Breast epithelium (tissue), 4 donors: ENCODE measurements at places on chromosomes 12 and 14. TPM values are rescaled to one million over a fixed set of nuclear protein-coding genes. Genes with fewer than 3 reads are reported as not detected.

DNA sequence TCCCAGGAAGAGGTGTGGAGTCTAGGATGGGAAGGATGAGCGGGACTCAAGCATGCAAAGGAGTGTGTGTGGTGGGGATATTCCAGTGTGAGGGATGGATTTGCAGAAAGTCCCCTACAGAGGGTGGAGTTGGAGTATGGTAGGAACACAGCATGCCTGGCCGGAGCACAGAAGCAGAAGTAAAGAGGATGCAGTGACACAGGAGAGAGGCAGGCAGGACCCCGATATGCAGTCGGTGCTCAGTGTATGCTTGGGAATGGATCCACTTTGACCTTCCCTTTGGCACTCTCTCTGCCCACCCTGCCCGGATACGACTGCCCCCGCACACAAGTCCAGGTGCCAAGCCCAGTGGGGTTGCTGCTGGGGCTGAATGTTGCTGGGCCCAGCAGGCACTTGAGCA is 21.3 kb downstream of the WSCD2 start:
- DNase-seq: no peak

DNA sequence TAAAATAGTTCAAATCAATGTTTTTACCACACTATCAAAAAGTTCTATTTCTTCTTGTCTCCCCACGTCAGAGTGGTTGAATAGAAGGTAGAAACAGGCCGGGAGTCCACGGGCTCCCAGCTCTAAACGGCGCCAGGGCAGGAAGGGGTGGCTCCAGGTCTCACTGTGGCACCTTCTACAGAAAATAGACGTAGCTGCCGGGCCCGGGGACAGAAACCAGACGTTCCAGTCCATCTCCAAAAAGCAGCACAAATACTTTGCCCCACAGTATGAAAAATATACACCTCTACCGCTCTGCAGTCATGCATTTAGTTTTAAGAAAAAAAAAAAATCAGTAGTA is 30.9 kb downstream of the CCNK start:
- DNase-seq: no peak

GRCh38 chr12:11563785-11564739 is 85.4 kb upstream of the ETV6 start:
- no peak for DNase-seq

- no peak for DNase-seq
Measured at GRCh38 chr12:107660235-107660634, 25.4 kb upstream of the PWP1 start.

DNA sequence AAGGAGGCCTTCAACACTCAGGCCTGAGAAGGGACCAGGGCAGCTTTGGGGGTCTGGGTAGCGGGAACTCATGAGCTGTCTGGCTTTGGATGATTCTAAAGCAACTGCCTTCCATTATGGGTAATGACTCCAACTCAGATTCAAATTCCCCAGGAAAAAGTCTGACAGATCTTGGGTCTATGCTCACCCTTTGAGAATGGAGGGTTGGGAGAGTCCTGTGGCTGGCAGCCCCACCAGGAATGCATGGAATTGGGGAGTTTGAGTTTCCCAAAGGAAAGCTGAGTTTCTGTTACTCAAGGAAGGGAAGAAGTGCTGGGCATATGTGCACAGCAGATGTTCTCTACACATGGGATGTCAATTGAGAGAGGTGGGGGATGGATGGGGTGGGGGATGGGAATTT is 22.4 kb upstream of the LTBP2 start:
- no peak for DNase-seq

DNA sequence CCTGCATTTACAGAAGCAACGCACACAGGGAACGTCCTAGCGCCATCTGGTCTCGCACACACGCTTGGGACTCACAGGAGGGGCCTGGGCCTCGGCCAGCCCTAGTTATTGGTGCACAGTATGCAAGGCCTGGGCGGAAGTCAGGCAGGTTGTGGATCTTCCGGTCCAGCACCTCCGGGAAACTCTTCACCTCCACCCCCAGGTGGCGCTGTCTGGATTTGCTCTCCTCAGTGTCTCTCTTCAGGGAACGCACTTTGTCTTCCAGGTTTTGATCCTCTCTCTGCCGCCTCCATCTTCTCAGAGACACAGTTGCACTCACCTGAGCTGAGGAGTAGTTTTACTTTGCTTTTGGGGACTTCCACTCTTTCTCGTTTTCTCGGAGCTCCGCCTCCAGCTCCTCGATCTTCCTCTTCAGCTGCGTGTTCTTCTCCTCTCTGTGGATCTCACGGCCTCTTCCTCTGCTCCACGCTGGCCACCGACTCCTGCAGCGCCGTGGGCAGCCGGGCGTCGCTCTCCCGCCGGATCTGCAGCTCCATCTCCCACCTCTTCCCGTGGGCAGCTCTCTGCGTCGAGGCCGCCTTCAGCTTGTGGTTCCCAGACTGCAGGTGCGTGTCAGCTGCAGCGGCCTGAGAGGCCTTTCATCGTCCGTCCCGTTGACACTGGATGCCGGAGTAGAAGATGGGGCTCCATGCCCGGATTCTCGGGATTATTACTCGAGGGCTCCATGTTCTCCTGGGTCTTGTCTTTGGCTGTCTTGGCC is 933.8 kb downstream of the TMEM121 start:
- no peak for DNase-seq

GRCh38 chr14:58747181-58747580 is 109.4 kb downstream of the DACT1 start:
- DNase-seq: no peak

DNA sequence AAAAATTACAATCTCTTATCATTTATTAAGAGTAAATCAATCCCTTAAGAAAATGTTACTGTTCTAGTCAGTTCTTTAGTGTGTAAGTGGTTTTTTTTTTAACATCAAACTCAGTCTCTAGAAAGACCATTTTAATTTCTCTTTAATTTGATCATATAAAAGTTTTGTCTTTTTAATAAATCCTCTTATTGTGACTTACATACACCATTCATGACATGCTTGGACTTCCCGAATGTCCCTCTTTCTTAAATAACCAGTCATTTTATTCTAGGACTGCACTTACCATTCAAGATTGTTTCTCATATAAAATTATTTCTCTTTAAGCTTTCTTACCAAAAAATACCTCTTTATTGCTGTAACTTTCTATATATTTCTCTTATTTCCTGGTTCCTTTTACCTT is 60.8 kb upstream of the EVL start:
- no peak for DNase-seq

GRCh38 chr12:128098730-128099129 is 168.2 kb upstream of the TMEM132C start:
- DNase-seq: no peak

DNA sequence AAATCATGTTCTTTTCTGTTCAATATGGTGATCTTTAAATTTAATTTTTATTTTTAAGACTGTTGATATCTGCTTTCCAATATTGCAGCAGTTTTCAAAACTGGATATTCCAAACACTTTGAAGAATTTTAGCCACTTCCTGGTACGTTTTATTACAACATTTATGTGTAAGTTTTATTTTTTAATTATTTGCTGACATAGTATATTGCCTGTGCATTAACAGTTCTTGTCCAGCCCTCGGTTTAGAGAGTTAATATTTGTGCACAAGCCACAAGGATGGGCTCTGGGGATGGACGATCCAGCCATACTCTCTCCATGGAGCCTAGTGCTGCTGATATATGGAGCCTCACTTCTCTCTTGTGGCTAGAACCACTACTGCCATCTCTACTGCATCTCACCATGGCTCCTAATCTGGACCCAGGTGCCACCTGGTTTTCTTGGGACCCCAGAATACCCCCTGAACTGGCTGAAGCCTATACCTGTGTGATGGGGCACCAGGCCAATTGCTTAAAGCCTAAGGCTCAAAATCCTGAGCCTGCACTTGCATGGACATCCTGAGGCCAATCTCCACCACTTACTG is 262.5 kb downstream of the RASSF9 start:
- no peak for DNase-seq

DNA sequence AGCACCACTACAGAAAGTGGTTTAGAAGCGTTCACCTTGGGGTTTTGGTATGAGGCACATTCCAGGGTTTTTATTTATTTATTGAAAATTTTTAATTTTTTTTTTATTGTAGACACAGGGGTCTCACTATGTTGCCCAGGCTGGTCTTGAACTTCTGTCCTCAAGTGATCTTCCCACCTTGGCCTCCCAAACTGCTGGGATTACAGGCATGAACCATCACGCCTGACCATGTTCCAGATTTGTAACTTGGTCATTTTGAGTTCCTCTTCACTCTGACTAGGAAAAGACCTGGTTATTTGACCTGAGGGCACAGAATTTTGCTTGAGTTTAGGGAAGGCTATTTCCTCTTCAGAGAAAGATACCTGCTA is 3.1 kb downstream of the MLEC start:
- DNase-seq: no peak

- DNase-seq: no peak
Measured at GRCh38 chr14:31955936-31956579, 121.0 kb upstream of the ARHGAP5 start.

GRCh38 chr14:39055786-39056474 is 47.1 kb downstream of the SEC23A start:
- DNase-seq: no peak

DNA sequence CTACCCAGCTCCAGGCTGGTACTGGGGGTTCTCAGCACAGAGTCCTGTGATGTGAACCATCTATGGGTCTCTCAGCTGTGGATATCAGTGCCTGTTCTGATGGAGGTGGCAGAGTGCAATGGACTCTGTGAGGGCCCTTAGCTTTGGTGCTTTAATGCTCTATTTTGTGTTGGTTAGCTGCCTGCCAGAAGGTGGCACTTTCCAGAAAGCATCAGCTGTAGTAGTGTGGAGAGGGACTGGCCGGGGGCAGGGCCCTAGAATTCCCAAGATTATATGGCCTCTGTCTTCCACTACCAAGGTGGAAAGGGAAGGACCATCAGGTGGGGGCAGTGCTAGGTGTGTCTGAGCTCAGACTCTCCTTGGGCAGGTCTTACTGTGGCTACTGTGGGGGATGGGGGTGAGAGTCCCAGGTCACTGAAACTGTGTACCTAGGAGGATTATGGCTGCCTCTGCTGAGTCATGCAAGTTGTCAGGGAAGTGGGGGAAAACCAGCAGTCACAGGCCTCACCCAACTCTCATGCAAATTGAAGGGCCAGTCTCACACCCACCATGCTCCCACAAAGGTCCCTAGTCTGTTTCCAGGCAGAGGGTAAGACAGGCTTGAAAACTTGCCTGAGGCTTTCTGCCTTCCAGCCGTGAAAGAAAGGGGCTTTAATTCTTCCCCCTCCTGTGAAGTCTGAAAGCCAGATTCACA is 878.1 kb downstream of the C12orf50 start:
- DNase-seq: no peak

DNA sequence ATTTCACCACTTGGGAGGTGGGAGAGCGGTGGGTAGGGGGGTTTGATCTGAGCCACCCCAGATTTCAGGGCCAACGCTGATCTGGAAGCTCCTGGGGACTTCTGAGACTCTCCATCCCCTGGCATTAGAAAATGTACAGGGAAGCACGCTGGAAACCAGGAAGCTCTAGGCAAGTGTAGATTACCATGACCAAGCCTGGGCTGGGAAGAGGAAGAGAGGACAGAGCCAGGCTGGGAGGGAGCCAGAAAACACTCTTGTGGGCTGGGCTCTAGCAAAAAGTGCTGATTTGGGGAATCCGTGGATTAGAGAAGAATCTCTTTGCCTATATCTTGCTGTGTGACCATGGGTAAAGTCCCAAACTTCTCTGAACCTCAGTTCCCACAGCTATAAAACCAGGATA is 236.7 kb downstream of the BCL11B start:
- DNase-seq: no peak

DNA sequence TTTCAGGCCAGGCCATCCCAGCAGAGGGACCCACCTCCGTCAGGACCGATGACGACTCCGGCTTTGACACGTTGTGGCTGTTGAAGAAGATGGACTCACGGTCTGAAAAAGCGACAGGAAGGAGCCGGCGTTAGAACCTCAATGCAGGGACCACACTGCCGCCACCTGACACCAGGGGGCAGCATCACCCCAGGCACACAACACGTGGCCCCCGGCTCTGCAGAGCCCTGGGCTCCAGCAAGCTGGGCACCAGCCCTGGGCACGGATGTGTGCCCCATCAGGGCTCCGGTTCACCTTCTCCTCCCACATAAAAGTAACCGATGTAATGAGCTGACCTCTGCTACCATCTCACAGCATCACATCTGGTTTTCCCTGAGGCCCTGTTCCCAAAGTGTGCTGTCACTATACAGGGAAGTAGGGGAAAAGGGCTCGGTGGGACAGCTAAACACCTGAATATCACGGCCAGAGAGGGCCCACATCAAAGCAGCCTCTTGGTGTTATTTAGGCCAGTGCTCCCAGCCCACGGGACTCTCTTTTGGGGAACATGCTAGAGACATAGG is 29.0 kb downstream of the CHGA start:
- peak; percentile 36 for DNase-seq

GRCh38 chr14:65824285-65824977 is 411.9 kb downstream of the FUT8 start:
- DNase-seq: peak; percentile 40

DNA sequence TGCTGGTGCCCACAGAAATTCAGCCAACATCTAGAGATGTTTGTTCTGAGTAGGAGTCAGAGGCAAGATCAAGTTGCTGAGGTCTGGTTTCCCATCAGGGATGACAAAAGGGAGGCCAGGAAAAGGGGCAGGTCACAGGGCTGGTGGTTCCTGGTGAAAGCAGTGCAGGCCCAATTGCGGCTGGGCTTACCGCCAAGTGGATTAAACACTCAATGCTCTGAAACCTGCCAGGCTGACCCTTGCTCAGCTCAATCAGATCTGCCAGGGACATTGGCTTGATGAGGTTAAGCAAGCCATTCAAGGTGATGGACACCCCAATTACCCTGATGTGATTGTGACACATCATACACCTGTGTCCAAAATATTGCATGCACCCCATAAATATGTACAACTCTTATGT is 5.5 kb upstream of the OAS1 start:
- no peak for DNase-seq

DNA sequence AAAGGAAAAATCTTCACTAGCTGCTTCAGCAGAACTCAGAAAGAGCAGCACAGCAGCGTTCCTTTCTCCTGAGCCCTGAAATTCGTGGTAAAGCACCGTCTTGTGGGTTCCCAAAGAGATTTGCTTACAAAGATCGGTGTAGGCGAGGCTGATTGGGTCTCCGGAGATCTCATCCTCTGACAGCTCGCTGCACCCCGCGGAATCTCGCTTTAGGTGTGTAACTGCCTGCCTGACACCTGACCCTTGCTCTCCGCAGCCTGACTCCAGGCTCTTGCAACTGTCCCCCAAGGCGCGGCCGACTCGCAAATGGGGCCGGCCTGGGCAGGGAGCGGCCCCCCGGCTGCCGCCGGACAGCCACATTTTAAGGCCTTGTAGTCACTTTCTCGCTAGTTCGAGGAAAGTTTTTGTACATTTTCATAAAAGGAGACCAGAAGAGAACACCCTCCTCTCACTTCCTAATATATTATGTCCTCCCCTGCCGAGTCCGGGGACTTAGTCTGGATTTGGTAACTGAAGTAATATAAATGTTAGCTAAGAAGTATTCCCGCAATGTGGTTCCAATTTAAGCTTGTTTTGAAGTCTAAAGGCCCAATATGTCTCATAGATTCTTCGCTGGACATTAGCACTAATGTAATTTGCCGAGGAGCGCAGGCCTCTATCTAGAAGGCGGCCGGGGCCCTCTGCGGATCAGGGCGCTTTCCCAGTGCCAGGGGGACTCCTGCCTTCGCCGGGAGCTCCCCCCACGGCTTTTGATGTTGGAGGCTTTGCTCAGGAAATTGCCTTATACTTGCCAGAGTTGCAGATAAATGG is 177.3 kb upstream of the CDKN3 start:
- DNase-seq: no peak

Gene ATXN7L3B
- total RNA-seq: 22.3 TPM

Gene MMP17
- total RNA-seq: 2.9 TPM

Gene CHGA
- not detected for total RNA-seq

Gene ACRBP
- total RNA-seq: 0.59 TPM

Gene KCNH3
- not detected for total RNA-seq

Gene MYF6
- total RNA-seq: not detected

Gene WNT1
- not detected for total RNA-seq

Gene CIDEB
- total RNA-seq: 10.4 TPM

Gene OLR1
- total RNA-seq: 17.1 TPM

Gene HOXC9
- 3.8 TPM for total RNA-seq

Gene C3AR1
- total RNA-seq: 6.6 TPM
